ENCODE measurements at places on chromosomes 1 and 21.

GRCh38 chr1:10679496-10680220 lies 116.8 kb downstream of the CASZ1 start:
- no peak for DNase-seq

GRCh38 chr1:67192902-67193301 lies 26.6 kb downstream of the IL23R start:
- DNase-seq = no peak

DNA sequence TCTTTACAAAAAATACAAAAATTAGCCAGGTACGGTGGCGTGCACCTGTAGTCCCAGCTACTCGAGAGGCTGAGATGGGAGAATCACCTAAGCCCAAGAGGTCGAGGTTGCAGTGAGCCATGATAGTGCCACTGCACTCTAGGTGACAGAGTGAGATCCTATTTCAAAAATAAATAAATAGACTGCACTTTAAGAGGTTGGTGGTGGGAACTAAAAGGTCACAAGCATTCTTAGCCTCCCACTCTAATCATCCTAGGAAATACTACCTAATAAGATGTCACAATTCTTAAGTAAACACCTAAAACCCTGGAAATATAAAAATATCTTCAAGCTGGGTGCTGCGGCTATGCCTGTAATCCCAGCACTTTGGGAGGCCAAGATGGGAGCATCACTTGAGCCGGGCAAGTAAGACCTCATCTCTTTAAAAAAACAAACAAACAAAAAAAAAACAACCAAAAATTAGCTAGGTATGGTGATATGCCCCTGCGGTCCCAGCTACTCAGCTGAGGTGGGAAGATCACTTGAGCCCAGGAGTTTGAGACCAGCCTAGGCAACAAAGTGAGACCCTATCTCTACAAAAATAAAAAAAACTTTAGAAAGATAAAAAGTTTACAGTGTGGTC lies 4.1 kb downstream of the DCAF8 start:
- DNase-seq = no peak

GRCh38 chr21:42188663-42189062 lies 30.3 kb upstream of the ABCG1 start:
- DNase-seq = no peak

DNA sequence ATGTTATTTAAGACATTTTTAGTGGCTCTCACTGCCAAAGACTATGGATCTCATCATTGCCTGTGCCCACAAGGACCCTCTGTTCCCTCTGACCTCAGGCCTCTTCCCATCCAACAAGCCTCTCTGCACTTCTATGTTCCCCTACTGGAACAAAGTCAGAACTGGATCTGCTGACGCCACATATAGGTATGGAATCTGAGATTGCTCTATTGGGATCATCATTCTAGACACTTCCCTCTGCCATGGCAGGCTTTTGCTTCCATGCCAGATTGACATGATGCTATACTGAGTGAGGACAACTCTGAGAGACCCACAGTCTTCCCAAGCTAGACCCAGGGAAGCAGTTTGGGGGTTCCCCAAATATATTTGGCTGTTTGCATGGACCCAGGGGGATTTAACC lies 76.0 kb upstream of the ZNF648 start:
- no peak for DNase-seq

GRCh38 chr1:103218821-103219220 lies 110.5 kb upstream of the COL11A1 start:
- no peak for DNase-seq

DNA sequence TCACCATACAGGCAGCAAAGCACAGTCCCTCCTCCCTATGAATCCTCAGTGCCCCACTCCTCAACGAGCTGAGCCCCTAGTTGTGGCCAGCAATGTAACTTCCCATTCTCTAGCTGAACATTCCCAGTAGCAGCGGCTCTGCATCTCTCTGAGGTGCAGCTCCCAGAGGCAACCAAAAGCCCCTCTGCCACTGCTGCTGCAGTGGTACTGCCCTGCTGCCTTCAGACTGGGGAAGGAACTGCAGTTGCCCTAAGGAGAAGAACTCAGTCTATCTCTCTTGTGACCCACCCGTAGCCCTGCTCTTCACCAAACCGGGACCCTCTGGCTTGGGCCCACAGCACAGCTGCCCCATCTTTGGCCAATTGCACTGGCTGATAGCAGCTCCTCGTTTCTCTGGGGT lies 31.6 kb downstream of the PYHIN1 start:
- DNase-seq = no peak

DNA sequence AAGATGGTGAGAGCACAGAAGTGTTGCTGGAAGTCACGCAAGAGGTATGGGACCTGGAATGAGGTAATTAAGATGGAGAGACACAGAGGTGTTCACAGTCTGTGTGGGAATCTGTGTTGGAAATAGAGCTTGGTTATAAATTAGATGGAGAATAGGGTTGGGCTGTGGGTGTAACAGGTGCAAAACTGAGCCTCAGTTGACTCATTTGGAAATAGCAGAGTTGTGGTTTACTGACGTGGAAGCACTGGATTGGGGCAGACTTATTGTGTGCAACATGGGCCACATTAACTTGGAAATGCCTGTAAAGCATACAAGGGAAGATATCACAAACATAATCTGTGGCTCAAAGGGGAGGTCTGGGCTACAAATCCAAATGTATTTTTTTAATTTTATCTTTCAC lies 13.0 kb downstream of the CAMSAP2 start:
- no peak for DNase-seq

DNA sequence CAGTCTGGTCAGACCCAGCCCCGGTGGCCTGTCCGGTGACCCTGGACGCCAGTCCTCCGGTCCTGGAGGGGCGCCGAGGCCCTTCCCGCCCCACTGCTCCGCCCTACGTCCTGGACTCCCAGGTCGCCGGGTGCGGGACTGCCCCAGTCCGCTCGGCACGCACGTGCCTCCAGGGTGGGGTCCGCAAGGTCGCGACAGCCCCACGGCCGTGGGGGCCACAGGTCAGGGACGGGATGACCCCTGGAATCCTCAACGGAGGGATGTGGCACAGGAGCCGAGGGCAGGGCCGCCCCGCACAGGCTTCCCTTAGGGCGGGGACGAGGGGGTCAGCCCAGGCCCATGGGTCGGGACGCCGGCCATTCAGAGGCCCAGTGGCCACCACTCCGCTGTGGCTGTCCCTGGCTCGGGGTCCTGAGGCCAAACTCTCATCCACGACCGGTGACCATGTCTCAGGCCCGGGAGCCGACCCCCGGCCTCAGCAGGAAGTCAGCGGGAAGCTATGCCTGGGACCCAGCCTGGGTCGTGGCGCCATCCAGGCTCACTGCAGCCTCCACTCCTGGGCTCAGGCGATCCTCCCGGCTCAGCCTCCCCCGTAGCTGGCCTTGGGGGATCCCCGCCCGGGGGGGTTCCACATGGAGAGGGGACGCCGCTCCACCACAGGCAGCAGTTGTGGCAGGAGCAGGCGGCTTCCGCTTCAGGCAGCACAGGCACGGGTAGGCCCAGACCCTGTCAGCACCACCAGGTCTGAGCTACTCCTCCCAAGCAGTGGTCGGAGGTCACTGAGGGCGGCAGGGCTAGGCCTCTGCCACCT lies 599 bp upstream of the TMEM240 start:
- DNase-seq = no peak

GRCh38 chr1:162134646-162135045 lies 65.2 kb downstream of the NOS1AP start:
- no peak for DNase-seq

- DNase-seq = no peak
These were observed 36.6 kb downstream of the HUNK start for GRCh38 chr21:31909153-31910073.

- no peak for DNase-seq
These were observed 92.5 kb downstream of the ITSN1 start for GRCh38 chr21:33734818-33735217.

DNA sequence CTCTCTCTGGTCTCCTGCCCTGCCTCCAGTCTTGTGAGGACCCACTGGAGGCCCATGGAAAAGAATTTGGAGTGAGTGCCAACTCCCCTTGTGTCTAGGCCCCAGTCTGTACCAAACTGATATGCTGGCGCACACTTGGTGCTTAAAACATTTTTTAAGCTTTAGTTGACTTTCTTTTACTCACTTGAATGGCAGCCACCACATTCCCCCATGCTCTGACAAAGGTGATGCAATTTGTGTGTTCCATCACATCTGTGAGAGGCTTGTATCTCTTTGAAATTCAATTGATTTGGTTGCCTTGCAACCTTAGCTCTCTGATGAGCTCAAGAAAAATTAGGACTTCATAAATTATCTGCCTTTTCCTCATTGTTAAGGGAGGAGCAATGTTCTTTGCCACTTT lies 30.5 kb upstream of the WDTC1 start:
- no peak for DNase-seq

- no peak for DNase-seq
These were observed 1797.7 kb downstream of the MRPL39 start for GRCh38 chr21:23809573-23809972.

DNA sequence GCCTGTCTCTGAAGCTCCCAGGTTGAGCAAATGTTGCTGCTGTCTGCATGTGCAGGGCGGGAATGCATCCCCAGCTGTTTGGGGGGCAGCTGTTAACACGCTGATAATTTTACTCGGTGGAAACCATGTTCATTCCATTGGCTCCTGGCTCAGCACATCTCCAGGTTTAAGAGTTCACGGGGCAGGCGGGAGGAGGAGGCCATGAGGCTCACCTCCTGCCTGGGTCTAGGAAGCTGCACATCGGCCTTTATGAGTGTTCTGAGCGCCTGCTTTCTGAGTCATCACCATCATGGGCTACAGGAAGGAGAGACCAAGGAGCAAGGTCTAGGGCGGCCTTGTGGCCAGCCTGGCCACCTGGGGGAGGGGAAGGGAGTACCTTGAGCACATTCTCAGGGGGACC lies 29.7 kb downstream of the AJAP1 start:
- no peak for DNase-seq

DNA sequence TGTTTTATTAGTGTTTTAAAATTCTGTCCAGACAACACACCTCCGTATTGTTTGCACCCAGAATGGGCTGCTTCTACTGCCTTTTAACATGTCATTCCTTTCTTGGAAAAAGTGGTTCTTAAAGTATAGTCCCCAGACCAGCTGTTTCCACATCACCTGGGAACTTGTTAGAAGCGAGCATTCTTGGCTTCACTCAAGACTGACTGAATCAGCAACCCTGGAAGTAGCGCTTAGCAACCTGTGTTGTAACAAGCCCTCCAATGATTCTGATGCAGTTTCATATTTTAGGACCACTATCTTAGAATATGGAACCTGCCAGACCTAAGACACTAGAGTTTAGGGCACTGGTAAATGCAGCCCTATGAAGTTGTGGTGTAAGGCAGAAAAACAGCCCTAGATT lies 6.0 kb upstream of the PPIE start:
- no peak for DNase-seq

DNA sequence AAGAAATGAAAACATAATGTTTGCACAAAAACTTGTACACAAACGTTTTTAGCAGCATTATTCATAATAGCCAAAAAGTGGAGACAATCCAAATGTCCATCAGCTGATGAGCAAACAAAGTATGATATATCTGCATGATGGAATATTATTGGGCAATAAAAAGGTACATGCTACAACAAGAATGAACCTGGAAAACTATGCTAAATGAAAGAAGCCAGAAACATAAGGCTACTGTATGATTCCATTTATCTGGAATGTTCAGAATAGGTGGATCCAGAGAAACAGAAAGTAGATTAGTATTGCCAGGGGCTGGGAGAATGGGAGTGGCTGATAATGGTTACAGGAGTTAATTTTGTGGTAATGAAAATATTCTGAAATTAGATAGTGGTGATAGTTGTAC lies 19.0 kb downstream of the FBXO28 start:
- DNase-seq = no peak

DNA sequence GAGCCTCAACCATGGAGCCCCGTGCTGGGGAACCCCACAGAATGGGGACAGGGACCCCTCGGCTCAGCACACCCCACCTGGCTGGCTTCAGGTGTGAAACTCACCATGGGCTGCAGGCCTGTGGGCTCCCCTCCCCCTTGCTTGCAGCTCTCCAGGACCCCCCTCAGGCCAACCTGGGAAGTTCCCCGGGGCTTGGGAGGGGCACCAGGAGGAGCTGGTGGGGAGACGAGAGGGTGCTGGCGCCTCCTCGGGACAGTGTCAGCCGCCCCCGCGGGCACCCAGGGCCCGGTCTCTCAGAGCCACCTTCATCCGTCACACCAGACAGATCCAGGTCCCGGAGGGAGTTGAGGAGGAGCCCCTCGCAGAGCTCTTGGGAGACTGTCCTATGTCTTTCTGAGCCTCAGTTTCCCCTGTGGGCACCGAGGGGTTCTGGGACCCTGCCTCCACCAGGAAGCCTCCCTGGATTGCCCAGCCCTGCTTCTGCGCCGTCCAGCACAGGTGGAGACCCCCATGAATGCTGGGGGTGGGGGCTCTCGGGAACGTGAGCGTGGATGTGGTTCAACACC lies 657 bp upstream of the TNFRSF18 start:
- no peak for DNase-seq

DNA sequence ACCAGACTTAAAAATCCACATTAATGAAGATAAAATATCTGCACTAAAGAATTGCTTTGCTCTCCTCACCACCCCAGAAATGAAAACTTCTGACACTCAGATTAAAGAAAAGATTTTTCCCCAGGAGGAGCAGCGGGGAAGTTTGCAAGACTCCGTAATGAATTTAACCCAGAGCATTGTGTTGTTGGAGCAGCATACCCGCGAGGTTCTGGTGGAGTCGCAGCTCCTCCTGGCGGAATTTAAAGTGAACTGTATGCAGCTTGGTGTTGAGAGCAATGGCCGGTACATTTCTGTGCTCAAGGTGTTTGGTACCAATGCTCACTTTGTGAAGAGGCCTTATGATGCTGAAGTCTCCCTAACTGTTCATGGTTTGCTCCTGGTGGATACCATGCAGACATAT lies 46.4 kb downstream of the VPS13D start:
- no peak for DNase-seq

GRCh38 chr1:54359393-54360162 lies 46.6 kb downstream of the SSBP3 start:
- DNase-seq = no peak

DNA sequence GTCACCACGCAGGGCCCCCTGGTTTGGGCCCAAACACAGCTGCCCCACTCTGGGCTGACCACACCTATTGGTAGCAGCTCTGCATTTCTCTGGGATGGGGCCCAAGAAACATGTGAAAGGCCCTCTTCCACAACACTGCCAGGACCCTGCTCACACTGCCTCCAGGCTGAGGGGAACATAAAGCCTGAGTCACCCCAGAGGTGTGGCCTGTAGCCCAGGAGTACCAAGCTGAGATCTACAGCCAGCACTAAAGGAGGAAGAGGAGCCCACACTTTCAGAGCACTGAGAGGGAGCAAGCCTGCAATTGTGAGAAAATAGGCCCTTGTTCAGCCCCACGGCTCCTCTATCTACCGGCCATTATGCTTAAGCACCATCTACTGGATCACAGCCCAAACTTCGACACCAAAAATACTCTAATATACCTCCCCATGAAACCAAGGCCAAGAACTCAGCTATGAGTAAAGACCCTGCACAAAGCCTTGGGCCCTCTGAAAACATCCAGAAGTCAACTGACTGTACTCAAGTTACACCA lies 14.4 kb upstream of the OR2T10 start:
- DNase-seq = no peak

GRCh38 chr1:155537193-155537592 lies 25.4 kb downstream of the ASH1L start:
- DNase-seq = no peak

GRCh38 chr1:159827102-159827490 lies 423 bp downstream of the SLAMF8 start:
- DNase-seq = no peak

GRCh38 chr1:81915937-81916336 lies 115.2 kb downstream of the ADGRL2 start:
- DNase-seq = no peak
